Activated CD4-positive, alpha-beta T cell treated with anti-CD3 and anti-CD28 coated beads, Interleukin-2, amount 10 ng/mL, durations not matched to agents 7 days and 5 days (primary cell): ENCODE measurements at places on chromosomes 3 and 15.

DNA sequence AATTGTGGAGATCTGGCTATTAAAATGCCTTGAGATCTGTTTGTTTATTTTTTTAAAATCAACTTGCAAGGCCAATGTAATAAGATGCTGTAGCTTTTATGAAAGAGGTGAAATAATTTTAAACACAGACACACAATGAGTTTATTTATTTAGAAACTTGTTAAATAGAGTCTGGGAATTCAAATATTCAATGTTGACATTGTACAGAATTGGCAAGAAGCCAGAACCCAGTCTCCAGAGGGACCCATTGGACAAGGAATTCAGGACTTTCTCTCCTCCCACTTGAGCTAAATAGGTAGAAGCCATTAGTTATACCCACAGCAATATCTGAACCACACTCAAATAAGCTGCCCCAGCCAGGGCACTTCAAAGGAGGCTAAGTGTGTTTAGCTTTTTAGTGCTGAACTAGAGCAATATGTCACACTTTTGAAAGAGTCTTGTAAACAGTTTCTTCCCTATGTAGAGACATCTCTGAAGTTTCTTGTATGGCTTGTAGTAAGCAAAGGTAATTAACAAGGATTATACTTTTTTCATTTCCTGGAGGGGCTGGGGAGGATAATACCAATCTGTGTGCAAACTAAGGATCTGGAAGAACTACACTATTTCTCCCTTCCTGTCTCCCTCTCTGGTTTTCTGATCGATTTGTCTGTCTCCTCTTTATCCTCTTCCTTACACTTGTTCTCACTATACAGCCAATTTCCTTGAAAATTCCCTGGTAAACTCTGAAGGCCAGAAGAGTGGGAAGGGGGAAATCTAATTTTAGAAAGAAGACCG lies 6.0 kb downstream of the MECOM start:
- H3K27ac ChIP-seq, result no peak overlapping the region
- DNase-seq, result no peak
- H3K4me1 ChIP-seq, result peaks cover 24% of the 10 kb centered on the region
- H3K4me3 ChIP-seq, result no peak overlapping the region

DNA sequence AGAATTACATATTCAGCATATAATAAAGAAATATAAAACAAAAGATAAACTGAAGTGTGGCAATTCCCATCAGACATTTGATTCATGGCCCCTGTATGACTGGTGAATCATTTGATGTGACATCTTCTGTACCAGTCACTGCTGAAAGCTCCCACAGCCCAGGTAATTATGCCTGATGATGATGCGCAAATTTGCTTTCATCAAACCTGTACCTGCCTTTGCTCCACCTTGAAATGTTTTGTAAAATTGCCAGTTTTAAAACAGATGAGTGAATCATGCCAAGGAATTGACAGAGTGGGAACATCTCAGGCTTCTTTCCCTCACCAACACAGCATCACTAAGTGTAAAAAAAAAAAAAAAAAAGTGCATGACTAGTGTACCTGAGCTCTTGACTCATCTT lies 66.5 kb upstream of the EIF1B start:
- no peaks in the 10 kb centered on the region for H3K4me1 ChIP-seq
- no peaks in the 10 kb centered on the region for H3K27me3 ChIP-seq
- no peak overlapping the region for H3K4me3 ChIP-seq

- H3K36me3 ChIP-seq, result no peaks in the 10 kb centered on the region
- peaks cover 10% of the 10 kb centered on the region for H3K27me3 ChIP-seq
- H3K27ac ChIP-seq, result no peak overlapping the region
- no peaks in the 10 kb centered on the region for H3K4me1 ChIP-seq
- no peak overlapping the region for H3K4me3 ChIP-seq
Measured at GRCh38 chr3:16013568-16013967, 160.9 kb upstream of the GALNT15 start.

DNA sequence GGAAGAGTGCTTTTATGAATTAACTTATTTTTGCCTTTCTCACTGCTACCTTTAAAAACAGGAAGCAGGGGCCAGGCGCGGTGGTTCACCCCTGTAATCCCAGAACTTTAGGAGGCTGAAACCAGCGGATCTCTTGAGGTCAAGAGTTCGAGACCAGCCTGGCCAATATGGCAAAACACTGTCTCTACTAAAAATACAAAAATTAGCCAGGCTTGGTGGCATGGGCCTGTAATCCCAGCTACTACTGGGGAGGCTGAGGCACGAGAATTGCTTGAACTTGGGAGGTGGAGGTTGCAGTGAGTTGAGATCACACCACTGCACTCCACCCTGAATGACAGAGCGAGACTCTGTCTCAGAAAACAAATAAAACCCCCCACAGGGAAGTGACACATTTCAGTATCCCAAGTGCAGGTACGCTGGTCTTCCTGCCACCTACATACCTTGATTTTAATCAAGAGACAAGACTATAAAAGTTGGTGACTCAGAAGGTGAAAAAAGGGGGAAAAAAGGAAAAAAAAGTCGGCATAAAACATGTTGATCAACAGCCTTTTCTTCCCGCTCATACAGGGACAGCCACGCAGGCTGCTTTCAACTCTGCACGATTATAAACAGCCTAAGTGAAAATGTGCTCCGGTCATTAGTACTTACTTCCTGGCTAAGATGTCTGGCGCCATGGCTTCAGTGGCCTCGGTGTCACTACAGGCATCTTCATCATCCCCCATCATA lies 18.8 kb downstream of the PPP1R2 start:
- DNase-seq, result no peak
- no peak overlapping the region for H3K4me3 ChIP-seq
- no peaks in the 10 kb centered on the region for H3K27me3 ChIP-seq
- peaks cover 50% of the 10 kb centered on the region for H3K36me3 ChIP-seq
- H3K27ac ChIP-seq, result peak overlapping the region; percentile 88

GRCh38 chr15:95884276-95884675 lies 446.2 kb upstream of the NR2F2 start:
- no peak for DNase-seq
- peaks cover 17% of the 10 kb centered on the region for H3K27me3 ChIP-seq
- H3K4me3 ChIP-seq, result no peak overlapping the region
- peaks cover 14% of the 10 kb centered on the region for H3K4me1 ChIP-seq

- no peak overlapping the region for H3K4me3 ChIP-seq
- peaks cover 15% of the 10 kb centered on the region for H3K4me1 ChIP-seq
- H3K27ac ChIP-seq, result no peak overlapping the region
- H3K27me3 ChIP-seq, result no peaks in the 10 kb centered on the region
- H3K36me3 ChIP-seq, result peaks cover 1% of the 10 kb centered on the region
Measured at GRCh38 chr3:177445549-177445948, 248.3 kb upstream of the TBL1XR1 start.

GRCh38 chr15:29670998-29671981 lies 151.0 kb downstream of the TJP1 start:
- no peak overlapping the region for H3K4me3 ChIP-seq
- no peaks in the 10 kb centered on the region for H3K36me3 ChIP-seq
- DNase-seq, result no peak
- H3K27ac ChIP-seq, result no peak overlapping the region
